ENCODE measurements at places on chromosomes 2 and 18.

DNA sequence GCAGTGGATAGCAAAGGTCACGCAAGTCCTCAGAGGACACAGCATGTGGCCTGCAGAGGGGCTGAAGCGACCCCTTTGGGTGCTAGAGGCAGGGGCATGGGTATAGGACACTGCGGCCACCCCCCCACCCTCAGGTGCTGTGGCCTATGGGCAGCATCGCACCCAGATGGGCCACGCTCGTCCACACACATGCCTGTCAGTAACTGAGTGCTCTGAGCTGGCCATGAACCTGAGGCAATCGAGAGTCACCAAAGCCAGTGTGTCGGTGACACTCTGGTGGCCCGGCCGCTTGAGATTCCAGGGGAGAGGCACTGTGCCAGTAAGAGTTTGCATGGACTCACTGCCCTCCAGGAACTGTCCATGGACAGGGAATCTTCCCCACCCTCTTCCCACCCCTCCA lies 22.7 kb upstream of the PTPN2 start:
- no peak for DNase-seq

DNA sequence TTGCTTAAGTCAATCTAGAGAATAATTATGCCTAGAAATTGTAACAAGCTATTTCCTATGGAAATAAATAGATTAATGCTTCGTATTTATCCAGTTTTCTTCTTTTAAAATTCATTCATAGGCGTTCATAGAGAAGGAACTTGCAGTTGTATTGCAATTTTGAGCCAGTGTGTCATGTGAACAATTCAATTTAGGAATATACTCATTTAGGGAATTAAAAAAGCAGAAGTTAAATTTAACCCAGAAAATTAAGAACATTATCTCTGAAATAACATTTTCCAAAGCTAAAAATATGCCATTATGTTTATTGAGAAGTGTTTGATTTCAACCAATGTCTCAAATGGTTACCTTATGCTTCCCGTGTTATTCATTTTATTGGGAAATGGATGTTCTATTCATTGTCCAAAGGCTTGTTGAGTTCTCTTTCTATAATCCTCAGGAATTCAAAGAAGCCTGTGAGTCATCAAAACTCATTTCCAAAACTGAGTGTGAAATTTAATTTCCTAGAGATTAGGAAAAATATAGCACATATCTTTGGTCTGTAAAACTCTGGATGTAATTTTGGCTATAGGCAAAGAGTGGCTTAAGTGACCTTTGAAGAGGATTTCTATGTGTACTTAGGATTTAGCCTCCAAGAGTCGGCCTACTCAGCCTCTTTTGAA lies 99.7 kb downstream of the SLC8A1 start:
- no peak for DNase-seq

DNA sequence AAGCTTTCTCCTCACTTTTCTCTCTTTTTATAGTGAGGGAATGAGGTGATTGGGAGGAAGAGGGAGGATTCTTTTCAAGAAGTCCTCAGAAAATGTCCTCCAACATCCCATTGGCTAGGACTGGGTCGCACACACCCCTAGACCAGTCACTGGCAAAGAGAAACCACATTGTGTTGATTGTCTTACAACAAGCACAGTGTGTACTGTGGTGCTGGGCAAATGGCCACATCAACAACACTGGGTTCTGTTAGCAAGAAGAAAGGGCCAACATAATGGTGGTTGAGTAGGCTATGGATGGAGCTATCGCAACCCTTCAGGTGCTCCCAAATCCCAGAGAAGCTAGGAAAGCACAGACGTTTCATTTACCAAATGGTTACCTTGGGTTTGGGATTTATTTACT lies 18.7 kb upstream of the PTPN4 start:
- no peak for DNase-seq

GRCh38 chr2:17599617-17600016 lies 59.1 kb downstream of the VSNL1 start:
- no peak for DNase-seq

DNA sequence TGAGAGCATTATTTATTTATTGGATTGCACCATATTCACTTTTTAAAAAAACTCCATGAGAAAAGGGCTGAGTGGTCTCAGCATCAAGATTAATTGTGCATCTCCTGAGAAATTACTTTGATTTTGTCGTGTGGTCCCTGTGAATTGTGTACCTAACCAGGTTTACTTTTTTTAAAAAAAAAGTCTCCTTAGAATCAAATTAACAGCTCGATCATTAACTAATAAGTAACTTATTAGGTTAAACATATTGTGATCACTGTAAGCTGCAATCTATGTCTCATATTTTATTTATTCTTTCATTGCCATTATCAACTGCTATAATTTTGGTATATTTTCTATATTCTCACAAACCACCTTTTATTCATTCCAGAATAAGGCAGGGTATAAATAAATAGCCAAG lies 318.2 kb downstream of the ADCYAP1 start:
- no peak for DNase-seq

GRCh38 chr2:144510294-144510991 lies 9.5 kb downstream of the ZEB2 start:
- no peak for DNase-seq

DNA sequence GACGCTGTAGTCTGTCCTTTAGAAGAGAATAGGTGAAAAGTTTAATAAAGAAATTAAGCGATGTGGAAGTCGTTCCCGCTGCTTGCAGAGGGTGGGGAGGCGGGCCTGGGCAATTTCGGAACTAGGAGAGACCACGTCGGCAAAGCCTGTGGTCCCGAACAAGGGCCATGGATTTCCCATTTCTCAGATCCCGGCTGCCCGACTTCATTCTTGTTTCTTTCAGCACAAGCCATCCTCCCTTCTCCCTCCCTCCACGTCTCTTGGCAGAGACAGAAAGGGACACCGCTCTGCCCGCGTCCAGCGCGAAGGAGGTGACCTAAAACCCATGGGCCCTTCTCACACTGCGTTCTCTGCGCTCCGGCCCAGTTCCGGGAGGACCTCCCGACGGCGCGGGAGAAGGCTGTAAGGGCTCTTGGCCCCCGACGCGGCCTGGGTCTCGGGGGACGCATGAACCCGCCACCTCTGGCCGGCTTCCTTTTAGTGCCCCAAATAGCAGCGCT lies 2.2 kb upstream of the BCL2L11 start:
- no peak for DNase-seq

GRCh38 chr2:191030521-191031154 lies 16.7 kb upstream of the STAT1 start:
- peak; percentile 46 for DNase-seq

- DNase-seq: peak; percentile 85
Observed at GRCh38 chr2:225429717-225430116, 30.2 kb downstream of the NYAP2 start.

GRCh38 chr18:61988100-61988499 lies 95.3 kb upstream of the RNF152 start:
- no peak for DNase-seq

DNA sequence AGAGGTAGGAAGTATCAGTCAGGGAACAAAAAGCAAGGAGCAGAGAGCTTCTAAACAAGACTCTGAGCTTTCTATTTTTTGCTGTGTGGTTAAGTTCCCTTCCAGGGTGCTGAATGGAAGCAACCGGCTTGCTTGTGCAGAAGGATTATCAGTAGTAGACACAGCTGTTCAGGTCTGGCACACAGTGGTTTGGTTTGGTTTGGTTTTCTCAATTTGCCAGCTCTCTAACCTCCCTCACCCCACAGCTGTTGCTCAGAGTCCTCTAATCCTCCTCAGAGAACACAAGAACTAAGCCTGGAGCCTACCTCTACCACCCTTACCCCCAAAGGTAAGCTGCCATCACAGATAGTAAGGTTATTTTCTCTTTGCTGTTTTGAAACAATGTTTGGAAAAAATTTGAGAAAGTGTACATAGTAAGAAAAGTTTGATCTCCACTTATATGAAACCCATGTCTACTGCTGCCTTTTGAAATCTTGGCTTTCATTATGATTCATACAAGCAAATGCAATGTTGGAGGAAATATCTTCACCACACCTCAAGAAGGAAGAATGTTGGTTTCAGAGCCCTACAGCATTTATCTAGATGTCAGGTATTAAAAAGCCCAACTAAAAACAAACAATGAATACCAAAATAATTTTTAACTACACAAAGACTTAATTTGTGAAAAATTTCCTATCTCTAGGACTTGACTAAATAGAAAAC lies 255.3 kb downstream of the NR4A2 start:
- DNase-seq: peak; percentile 5

GRCh38 chr2:204114295-204115136 lies 178.0 kb downstream of the ICOS start:
- no peak for DNase-seq

DNA sequence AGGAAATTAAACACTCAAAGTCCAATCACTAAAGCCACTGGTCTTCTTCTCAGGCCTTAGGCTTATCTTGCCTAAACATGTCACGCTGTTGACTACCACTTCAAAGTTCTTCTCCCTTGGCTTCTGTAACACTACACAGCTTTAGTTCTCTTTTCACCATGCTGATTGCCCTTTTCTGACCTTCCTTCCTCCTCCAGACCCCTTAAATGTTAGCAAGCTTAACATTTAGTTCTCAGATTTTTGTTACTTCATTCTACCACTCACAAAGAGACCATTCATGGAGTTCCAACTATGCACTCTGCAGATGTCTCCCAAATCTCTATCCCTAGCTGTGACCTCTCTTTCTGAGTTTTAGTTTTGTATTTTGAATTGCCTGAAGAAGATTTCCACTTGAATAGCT lies 64.4 kb downstream of the TTC21B start:
- DNase-seq: no peak

DNA sequence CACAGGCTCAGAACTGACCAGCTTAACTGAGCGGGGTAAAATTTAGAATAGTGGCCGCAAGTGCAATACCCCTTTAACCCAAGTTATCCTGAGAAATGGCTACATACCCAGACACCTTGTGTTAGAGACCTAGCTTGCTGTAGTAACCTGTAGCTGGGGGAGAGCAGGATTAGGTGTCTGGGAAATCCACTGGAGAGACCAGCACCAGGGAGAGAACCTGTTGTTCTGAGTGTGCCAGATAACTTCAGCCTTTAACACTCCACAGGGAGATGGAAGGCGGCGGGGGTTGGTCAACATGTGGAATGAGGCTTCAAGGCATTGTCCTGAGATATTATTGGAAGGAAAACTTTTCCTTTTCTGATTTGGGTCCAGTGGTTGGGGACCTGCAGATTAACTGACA lies 356.0 kb downstream of the PTPRM start:
- no peak for DNase-seq

- no peak for DNase-seq
Observed at GRCh38 chr2:60068755-60069154, 484.7 kb downstream of the BCL11A start.

GRCh38 chr18:36813824-36814223 lies 15.0 kb downstream of the TPGS2 start:
- no peak for DNase-seq

DNA sequence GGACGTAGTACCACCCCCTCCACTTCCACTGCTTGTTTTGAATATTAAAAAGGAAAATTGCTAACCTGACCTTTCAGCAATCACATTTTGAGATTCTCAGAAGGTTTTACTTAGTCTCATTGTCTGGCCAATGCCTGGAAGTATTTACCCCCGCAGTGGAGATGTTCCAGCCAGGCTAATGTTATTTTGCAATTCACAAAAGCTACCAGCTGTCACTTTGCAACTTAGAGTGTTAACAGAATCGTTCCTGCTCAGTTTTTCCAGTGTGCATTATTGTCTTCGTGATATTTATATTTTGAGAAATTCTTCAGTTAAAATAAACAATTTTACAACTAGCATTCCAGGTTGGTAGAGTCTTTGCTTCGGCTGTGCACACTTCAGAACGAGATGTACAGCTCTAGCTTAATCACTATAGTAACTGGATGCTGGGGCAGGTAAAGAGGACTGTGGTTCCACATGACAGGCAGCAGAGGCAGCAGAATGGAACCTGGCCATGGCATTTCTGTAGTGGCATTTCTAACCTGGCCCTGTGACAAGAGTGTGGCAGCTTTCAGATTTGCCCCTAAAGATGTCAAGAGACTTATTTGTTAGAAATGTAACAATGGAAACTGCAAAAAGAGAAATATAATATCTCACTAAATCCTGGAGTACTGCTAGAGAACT lies 85.1 kb downstream of the DTNA start:
- no peak for DNase-seq

DNA sequence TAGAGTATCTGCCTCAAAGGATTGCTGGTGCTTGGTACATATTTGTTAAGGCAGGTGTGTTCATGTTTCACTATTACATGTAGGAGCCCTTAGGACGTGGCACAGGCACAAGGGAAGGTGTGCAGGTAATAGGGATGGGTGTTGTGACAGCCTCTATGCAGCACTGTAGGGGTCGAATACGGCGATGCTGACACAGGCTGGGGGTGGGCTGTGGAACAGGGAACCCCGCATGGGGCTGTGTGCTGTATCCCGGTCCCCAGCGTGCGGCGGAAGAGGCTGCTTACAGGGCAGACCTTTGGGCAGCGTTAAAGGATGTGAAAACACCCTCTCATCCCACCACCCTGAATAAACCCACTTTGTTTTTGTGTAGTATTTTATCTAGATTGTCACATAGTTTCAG lies 21.5 kb downstream of the B3GNT2 start:
- DNase-seq: no peak

DNA sequence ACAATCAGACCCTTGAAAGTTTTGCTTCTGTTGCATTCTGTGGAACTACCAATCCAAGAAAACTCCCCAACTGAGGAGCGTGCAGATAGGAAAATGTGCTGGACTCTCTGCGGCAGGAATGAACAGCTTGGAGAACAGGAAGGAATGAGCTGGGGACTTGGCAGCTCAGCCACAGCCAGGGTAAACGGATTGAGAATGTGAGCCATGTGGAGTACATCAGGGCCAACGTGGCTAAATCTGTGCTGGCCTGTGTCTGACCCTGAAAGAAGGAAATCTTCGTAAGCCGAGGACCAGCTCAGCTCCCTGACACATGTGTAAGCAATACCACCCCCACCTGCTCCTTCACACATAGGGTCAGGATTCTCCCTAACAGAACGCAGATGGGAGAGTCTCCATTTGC lies 1023.7 kb downstream of the BCL11A start:
- DNase-seq: no peak

DNA sequence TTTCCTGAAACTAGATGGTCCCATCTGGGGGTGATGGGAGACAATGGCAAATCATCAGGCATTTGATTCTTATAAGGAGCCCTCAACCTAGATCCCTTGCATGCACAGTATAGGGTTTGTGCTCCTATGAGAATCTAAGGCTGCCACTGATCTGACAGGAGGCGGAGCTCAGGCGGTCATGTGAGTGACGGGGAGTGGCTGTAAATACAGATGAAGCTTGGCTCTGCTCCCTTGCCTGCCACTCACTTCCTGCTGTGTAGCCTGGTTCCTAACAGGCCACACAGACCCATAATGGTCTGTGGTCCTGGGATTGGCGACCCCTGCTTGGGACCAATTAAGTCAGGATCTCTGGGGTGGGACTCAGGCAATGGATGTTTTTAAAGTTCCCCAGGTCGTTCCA lies 293.4 kb downstream of the ZNF521 start:
- no peak for DNase-seq

GRCh38 chr2:62119311-62119974 lies 76.5 kb upstream of the B3GNT2 start:
- no peak for DNase-seq

DNA sequence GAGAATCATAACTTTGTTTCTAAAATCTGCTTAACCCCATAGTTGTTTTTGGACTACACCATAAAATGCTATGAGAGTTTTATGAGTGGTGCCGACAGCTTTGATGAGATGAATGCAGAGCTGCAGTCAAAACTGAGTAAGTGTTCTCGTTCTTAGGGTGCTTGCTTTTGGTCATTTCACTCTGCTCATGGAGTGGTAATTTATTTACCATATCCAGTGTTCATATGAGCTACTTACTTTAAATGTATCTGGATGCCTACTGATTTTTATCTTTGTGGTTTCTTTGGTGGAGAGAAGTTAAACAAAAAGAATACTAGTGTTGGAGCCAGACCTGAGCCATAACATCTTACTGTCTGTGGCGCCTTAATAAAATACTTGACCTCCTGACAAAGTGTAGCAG lies 16.4 kb downstream of the NDC80 start:
- no peak for DNase-seq

- no peak for DNase-seq
Observed at GRCh38 chr18:54149078-54149697, 75.3 kb downstream of the MBD2 start.
